ENCODE measurements at places on chromosomes 7 and 10.

GRCh38 chr7:148397551-148397950 lies 193.0 kb upstream of the C7orf33 start:
- no peak for ATAC-seq

DNA sequence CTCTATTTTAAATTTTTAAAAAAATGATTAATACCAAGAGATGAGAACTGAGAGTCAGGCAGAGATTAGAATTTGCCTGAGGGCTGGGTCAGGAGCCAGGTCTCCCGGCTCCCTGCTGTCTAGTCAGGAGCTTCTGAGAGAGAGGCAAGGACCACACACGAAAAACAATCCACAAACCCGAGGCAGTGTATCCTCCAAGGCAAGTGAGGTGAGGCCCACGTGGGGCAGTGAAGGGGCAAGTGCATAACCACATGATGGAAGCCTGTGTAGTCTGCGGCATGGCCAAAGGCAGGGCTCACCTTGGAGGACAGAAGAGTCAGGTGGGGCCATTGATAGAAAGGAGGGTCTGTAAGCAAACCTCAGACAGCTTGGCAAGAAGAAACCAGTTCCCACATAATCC lies 541.2 kb upstream of the FOXK1 start:
- ATAC-seq = no peak

GRCh38 chr7:151978616-151979015 lies 22.4 kb downstream of the GALNTL5 start:
- no peak for ATAC-seq

- peak; percentile 67 for ATAC-seq
Observed at GRCh38 chr7:22821702-22822485, 755 bp downstream of the TOMM7 start.

DNA sequence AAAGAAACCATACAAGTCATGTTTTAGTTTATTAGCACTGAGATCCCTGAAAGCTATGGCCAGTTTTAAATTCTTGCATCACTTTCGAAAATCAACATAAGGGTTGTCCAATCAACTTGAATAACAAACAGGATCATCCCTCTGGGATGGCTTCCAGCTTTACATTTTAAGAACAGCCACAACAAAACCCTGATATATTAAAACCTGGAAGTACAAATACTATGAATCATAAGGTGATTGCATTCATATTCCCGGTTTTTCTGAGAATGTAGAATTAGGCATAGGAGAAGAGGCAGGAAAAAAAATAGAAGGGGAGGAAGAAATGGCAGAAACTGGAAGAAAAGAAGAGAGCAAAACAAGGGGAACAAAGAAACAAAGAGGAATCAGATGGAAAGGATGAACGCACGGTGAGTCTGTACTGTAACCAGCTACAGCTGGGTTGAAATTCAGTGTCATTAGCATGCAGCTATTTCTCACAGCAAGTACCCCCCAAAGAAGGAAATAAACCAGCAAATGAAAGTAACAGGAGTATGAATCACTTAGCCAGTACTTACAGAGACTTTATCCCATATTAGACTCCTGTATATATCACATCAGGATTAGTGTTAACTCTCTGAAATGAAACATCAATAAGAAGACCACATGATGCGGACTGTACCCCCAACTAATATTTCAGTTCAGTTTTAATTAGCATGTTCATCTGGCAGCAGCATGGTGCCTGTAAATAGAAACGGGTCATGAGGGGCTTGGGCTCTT lies 301.3 kb downstream of the RNLS start:
- ATAC-seq = peak; percentile 91

GRCh38 chr10:123355748-123356481 lies 201.7 kb downstream of the BUB3 start:
- ATAC-seq = no peak

DNA sequence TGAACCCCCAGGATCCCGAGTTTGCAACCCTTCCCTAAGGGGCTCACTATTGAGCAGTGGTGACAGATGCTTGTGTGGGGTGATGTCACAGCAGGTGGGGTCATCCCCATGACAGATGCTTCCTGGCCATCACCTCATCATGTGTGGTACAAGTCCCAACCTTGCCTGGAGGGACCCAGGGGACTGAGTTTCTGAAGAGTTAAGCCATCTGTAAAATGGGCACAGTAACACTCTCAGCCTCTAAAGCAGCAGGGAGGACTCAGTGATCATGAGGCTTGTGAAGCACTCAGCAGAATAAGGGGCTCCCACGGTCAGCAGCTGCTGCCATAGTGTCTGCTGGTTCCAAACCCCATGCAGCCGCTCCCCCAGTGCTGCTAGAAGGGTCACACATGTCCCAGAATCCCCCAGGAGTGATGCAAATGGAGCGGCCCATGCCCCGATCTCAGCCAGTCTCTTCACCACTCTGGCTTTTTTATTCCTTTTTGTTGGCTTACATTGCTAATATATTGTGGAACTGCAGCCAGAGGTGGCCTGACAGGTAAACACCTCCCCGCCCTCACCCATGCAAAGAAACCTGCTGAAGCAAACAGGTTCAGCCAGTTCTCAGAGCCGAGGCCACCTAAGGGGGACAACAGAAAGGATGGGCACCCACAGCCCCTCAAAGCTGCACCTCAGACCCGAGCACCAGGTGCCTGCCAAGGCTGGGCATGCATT lies 102.1 kb upstream of the PDGFA start:
- no peak for ATAC-seq

DNA sequence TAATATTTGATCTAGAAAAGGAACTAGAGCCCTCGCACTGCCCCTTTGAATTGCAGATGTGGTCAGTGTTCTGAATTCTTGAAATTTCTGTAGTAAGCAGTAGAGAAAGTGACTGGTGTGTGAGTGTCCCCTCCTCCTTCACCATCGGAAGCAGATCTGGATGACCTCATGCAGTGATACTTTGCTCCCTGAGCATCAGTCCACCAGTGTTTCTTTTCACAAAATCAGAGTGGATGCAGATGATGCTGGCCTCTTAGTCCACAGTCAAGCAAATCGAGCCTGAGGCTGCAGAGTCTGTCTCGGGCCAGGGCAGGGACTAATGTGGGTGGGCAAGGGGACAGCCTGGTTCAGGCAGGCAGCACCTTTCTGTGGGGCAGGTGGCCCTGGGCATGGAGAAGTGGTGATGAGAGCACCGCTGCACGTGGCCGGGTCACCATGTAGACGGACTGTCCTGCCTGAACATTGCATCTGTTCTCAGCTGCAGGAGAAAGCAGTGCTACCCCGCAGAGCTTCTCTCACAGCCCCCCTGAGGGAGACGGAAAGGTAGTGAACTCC lies 5.4 kb downstream of the INSIG1 start:
- ATAC-seq = no peak

GRCh38 chr10:64798297-64798696 lies 1277.1 kb downstream of the REEP3 start:
- no peak for ATAC-seq

DNA sequence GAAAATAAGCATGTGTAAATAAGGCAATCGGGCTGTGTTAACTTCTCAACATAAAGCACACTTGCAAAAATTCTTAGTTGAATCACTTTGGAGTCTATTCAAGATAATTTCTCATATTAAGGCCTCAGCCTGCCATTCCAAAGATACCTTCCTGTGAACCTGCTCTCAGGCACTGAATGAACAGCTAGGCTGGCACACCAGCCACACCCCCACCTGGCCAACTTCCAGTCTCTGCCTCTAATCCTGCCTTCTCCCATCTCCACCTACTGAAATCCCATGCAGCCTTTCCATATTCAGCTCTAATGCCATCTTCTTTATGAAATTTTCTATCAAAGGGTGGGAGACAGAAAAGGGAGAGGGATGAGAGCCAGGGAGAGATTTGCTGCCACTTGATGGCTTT lies 17.1 kb upstream of the MACROH2A2 start:
- ATAC-seq = no peak

GRCh38 chr10:48792687-48793096 lies 108.0 kb downstream of the WDFY4 start:
- ATAC-seq = no peak

- no peak for ATAC-seq
Observed at GRCh38 chr7:92043637-92044036, 90.6 kb downstream of the CYP51A1 start.

GRCh38 chr10:122368502-122369254 lies 5.8 kb upstream of the PLEKHA1 start:
- no peak for ATAC-seq

DNA sequence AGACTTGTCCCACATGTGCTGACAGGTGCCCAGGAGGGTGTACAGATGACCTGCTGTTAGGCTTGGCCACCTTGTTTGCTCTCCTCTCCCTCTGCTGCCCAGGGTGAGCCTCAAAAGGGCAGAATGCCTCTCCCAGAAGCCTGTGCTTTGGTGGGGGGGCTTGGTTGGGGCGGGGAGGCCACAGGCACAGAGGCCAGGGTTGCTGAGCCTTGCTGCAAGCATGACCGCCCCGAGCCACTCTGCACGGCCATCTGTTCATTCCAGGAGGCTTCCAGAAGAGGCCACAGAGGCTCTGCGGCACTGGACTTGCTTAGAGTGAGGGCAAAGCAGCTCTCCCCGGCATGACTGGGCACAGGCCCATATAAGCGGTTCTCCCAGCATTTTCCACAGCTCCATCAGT lies 190.8 kb downstream of the GLRX3 start:
- ATAC-seq = no peak

DNA sequence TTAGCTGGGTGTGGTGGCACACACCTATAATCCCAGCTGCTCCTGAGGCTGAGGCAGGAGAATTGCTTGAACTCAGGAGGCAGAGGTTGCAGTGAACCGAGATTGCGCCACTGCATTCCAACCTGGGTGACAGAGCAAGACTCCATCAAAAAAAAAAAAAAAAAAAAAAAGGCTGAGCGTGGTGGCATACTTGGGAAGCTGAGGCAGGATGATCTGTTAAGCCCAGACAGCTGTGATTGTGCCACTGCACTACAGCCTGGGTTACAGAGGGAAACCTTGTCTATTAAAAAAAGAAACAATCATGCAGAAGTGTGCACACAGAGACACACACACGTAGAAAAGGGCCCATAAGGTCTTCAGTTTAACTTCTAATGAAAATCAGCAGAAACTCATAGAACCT lies 150.6 kb downstream of the TPST1 start:
- no peak for ATAC-seq

DNA sequence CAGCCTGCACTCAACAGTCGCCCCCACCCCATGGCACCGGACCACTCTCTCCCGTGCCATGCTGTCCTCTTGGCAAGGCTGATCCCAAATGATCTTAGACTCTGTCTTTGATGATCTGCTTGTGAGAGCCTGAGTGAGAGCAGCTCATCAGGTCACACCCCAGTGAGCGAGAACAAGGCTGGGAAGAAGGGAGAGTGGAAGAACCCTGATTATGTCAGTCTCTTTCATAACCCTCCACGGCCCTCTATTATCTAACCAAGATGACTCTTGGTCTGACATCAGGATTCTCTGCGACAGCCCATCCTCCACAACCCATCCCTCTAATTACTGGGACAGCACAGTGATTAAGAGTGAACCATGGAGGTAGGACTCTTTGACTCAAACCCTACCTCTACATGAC lies 53.1 kb upstream of the C7orf33 start:
- ATAC-seq = no peak

GRCh38 chr10:95275726-95276366 lies 15.0 kb downstream of the PDLIM1 start:
- peak; percentile 44 for ATAC-seq

DNA sequence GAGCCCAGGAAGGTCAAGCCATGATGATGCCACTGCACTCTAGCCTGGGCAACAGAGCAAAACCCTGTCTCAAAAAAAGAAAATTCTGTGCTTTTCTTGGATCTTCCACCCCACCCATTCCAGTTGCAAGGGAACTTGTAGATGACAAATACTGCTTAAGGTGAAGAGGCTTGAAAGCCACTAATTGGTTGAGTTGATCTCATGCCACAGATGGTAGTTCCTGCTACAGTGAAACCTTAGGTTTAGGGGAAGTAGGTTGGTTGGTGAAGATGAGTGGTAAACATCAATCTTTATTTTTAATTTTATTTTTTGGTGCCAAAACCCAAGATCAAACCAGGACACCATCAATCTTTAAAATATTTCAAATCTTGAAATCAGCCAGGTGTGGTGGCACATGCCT lies 2.9 kb upstream of the GDI2 start:
- no peak for ATAC-seq

- no peak for ATAC-seq
Observed at GRCh38 chr10:10222304-10222841, 795.3 kb upstream of the CELF2 start.

DNA sequence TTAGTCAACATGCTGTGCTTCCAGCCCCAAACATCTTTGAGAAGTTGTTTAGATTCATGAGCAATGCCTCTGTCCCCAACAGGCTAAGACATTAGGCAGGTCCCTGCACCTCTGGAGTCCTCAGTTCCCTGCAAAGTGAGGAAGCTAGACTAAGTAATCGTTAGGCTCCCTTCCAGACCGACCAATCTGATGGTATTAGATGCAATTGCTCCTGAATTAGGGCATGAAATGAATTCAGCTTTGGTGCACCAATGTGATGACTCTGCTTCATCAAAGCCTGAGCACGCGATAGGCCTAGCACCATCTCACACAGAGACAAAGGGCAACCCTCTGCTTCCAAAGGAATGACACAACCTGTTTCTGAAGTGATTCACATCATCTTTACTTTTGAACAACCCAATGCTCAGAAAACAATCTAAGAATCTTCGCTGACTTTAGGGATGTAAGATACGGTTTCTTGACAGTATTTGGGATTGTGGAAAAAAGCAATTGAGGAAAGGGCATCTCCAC lies 723 bp upstream of the TES start:
- no peak for ATAC-seq

DNA sequence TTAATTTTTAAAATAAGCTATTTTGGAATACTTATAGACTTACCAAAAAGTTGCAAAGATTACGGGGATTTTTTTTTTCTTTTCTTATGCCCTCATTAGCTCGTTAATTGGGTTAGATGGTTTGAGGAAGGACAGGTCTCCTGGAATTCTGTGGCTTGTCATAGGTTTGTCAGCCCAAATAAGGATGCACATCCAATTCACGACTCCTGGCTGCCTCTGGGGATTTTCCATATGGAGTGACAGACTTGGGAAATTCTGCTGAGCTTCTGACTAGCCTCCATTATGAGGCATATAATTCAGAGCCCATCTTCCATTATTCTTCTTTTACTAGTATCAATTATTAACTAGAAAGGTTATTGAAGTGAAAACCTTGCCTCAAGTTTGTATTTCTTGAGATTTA lies 102.1 kb downstream of the AUTS2 start:
- ATAC-seq = peak; percentile 17
